ENCODE measurements at places on chromosomes 11 and 22. TPM values are rescaled to one million over a fixed set of nuclear protein-coding genes. Genes with fewer than 3 reads are reported as not detected.

Gene ANO9
- total RNA-seq = 92.6 TPM

Gene TSSK2
- not detected for total RNA-seq

Gene LARGE1
- total RNA-seq = 5.8 TPM

Gene ASPHD2
- not detected for total RNA-seq

Gene MS4A15
- total RNA-seq = not detected

Gene TMX2
- 152 TPM for total RNA-seq

Gene ACR
- total RNA-seq = not detected

Gene OR8D4
- not detected for total RNA-seq

Gene MAPK12
- 37.4 TPM for total RNA-seq

All from Caco-2 (cell line).